Fibroblast of skin of abdomen (primary cell): ENCODE measurements at places on chromosomes 1 and 21.

GRCh38 chr1:40732756-40733301 lies 41.3 kb downstream of the NFYC start:
- peak; percentile 18 for DNase-seq

DNA sequence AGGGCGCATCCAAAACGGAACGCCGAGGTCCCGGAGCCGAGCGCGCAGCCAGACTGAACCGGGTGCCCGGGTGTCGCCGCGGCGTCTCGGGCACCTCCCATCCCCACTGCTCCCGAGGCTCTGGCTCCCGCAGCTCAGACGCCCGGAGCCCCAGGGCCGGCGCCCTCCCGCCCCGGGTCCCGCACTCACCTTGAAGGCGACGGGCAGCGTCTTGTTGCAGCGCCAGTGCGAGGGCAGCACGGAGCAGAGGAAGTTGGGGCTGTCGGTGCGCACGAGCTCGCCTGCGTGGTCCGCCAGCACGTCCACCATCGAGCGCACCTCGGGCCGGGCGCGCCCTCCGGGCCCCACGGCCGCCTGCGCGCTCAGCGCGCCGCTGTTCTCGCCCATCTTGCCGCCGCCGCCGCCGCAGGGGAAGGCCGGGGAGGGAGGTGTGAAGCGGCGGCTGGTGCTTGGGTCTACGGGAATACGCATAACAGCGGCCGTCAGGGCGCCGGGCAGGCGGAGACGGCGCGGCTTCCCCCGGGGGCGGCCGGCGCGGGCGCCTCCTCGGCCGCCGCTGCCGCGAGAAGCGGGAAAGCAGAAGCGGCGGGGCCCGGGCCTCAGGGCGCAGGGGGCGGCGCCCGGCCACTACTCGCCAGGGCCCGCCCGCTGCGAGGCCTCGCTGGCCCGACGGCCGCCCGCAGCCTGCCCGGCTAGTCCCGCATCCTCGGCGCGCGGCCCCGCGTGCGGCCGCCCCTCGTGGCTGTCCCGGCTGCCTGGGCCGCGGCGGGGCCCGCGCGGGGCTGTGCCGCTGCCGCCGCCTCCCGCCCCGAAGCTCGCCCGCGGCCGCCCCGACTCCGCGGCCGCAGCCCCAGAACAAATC lies 447 bp downstream of the RUNX3 start:
- DNase-seq: no peak

DNA sequence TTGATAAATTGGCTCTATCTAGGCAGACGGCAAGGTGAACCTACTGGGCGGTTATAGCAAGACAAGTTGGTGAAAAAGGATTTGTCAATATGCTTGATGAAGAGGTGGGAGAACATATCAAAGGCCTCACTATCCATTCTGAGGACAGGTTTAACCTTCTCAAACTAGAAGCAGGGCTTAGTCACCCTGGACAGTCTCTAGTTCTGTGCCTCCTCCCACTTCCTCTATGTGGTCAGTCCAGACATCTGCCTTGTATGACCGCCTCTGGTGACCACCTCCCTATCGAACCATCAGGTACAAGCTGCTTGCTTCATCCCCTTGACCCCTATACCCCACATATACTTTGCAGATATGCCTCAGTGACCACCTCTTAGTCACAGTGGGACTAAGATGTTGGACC lies 2.3 kb upstream of the SCYL3 start:
- no peak for DNase-seq

DNA sequence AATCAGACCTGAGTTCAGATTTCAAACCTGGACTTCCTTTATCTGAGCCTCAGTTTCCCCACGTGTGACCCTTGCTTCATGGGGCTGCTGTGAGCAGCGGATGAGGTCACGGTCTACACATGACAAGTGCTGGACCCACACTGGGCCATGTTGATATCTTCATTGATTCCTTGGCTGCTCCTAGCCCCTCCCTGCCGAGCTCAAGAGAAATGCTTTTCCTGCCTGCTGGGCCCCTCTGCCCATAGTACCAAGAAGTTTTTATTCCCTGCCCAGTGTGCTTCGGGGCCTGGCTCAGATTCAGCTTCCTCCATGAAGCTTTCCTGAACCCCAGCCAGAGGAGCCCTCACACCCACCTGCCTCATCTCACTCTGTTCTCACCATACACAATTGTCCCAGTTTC lies 181.6 kb downstream of the PTPRU start:
- no peak for DNase-seq

GRCh38 chr1:51957618-51958017 lies 32.9 kb downstream of the RAB3B start:
- DNase-seq: no peak

DNA sequence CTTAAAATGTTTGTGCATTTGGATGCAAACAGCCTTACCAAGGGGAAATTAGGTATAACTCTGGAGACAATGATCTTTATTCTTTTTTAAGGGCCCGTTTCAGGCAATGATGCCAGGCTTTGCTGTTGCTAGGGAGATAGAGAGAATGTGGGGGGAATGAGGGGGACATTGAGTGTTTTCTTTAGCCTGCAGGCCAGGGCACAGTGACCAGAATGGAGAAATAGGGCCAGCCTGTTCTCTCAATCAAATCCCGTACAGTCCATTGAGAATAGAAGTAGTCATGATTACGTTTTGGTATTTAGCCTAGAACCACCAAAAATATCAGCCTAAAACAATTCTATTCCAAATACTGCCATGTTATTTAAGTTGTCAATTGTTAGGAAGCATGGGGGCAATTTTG lies 49.0 kb downstream of the RGS7 start:
- no peak for DNase-seq

GRCh38 chr21:18772404-18772803 lies 368.8 kb upstream of the TMPRSS15 start:
- DNase-seq: peak; percentile 21

- peak; percentile 8 for DNase-seq
Observed at GRCh38 chr1:203744075-203744972, 20.7 kb upstream of the LAX1 start.

GRCh38 chr1:68281946-68282615 lies 49.8 kb upstream of the WLS start:
- DNase-seq: no peak

GRCh38 chr1:219385787-219386427 lies 212.2 kb downstream of the LYPLAL1 start:
- peak; percentile 49 for DNase-seq

DNA sequence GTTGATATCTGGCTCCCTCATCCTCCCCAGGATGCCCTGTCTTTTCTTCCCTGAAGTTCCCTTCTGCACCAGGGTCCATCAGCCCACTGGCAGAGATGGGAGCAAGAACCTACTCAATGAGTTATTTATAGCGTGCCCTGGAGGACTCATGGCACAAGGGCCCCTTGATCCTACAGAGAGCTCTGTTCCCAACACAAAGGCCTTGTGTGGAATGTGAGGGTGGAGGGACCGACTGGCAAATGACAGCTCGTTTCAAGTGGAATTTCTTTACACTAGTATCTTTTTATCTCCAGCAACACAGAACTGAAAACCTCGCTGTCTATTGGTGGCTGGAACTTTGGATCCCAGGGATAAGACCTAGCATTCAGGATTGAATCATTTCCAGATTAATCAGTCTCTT lies 22.4 kb downstream of the CHI3L2 start:
- no peak for DNase-seq

GRCh38 chr1:2788506-2789163 lies 12.9 kb downstream of the TTC34 start:
- no peak for DNase-seq

GRCh38 chr1:3306583-3307291 lies 147.7 kb upstream of the ARHGEF16 start:
- DNase-seq: peak; percentile 93

DNA sequence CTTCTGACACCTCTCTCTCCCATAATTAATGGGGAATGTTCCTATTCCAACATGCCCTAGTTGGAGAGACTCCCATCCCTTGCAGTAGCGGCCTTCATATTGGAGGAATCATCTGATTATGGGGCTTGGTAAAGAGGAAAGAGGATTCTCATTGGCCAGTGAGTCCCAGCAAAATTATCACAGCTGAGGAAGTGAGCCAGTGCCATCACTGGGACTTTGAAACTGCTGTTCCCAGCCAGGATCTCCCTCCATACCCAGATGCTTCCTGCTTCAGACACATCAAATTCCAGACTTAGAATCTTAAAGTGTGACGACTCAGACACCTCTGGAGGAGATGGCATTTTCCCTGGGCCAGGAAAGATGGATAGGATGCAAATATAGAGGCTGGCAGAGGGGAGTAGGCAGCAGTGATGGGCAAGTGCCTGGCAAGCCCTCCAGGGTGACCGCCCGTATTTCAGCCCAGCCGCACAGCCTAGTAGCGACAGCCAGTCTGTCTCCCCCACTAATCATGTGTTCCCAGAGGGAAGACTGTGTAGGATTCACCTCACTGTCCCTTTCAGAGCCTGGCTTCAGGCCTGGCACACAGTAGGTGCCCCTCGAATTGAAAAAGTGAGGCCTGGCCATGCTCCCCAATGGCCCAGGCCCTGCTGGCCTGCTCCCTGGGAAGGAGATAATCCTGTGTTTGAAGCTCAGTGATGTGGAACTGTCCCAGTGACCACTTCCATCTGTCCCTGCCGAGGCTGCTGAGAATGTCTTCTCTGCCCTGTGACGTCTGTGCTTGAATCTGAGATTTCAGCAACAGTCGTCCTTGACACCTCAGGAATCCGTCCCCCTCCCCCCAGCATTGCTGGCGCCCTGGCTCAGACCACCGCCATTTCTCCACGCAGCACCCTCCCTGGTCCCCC lies 41.2 kb upstream of the MAGOH start:
- no peak for DNase-seq

GRCh38 chr1:109198043-109198695 lies 15.5 kb upstream of the SARS1 start:
- DNase-seq: peak; percentile 79

GRCh38 chr1:184152434-184152898 lies 100.9 kb downstream of the TSEN15 start:
- peak; percentile 74 for DNase-seq

DNA sequence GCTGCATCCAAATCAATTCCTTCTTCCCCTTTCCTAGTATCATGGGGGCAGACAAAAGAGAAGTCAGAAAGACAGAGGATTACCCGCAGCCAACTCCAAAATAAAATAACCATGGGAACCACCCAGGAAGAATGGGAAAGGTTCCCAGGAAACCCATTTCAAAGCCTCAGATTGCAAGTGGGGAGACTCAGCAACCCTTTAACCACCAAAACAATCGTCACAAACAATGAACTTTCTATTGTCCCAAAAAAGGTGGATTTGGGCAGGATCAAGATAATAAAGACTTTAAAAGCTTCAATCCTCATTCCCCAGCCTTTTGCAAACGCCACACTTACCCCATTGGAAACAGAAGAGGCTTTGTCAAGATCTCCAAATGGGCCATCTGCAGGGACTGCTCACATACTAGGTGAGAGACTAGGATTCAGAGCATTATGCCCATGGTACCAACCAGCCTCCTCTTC lies 5.1 kb downstream of the TIAM1 start:
- DNase-seq: no peak

DNA sequence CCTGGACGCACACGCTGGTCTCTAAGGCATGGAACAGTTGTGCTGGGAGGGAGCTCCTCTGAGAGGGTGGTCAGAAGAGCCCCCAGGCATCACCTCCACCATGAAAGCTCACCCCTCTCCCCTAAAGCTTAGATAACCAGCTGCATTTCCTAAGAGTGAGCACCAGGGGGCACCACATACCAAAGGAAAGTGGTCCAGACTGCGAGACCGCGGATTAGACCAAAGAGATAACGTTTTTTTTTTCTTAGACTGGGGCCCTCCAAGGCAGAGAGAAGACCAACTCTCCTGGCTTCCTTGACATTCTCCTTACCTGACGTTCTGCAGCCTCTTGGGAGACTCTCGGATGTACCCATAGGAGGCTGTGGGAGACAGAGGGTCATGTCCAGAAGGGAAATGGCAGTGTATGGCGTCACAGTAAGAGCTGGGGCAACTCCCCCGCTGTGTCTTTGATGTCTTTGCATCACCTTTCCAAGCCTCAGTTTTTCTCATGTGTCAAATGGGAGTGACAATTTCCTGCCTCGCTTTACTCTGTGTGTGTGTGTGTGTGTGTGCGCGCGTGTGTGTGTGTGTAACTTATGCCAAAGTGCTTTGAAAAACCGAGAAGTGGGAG lies 12.3 kb upstream of the IFNLR1 start:
- DNase-seq: peak; percentile 52

DNA sequence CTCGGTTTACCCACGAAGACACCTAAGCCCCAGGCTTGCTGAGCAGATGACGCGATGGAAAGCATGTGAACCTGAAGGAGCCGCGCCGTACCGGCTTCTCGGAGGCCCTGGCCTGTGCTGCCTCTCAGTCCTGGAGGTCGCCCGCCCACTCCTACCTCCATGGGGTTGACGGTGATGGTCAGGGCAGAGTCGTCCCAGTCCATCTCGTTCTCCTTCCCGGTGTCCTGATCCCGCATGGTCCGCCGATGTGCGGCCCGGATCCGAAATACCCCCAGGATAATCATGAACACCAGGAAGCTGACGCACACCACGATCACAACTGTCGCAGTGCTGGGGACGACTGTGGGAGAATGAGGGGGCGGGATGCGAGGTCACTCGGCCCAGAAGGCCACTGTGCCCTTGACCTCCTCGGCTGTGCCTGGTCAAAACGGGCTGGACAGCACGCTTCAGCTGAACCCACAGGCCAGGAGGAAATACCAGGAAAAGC lies 79.6 kb downstream of the PIK3CD start:
- no peak for DNase-seq

DNA sequence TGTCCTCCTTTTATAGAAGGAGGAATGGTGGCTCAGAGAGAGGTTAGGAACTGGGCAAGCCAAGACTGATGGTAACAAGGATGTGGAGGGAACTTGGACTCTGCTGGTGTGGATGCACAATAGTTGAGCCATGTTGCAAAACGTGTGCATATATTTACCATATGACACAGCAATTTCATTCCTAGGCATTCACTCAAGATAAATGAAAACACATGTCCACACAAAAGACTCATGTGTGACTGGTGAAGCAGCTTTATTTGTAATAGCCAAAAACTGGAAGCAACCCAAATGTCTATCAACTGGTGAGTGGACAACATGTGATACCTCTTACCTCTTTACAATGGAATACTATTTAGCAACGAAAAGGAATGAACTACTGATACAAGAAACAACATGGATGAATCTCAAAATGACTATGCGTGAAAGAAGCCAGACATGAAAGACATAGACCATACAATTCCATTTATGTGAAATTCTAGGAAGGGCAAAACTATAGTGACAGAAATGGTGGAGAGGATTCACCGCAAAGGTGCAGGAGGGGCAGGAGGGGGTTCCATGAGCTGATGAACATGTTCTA lies 36.2 kb downstream of the CAMK2N1 start:
- peak; percentile 88 for DNase-seq

DNA sequence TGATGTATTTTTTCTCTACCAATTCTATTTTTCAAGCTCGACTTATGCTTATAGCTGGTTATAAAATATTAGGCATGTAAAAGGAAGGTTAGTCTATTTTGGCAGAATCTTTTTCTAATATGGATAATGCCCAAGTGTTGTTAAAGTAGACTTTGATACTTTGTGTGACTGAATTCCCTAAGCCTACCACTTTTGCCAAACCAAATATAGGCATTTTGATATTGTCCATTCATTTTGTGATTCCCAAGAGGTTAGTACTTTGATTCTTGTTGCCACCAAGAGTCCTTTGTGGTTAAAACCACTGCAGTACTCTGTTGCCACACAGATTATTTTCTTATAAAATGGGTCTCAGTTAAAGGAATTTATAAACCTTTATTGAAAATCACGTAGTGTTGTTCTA lies 4.2 kb downstream of the WDR3 start:
- DNase-seq: no peak
